ENCODE measurements at places on chromosomes 7 and 10. TPM values are rescaled to one million over a fixed set of nuclear protein-coding genes. Genes with fewer than 3 reads are reported as not detected.

DNA sequence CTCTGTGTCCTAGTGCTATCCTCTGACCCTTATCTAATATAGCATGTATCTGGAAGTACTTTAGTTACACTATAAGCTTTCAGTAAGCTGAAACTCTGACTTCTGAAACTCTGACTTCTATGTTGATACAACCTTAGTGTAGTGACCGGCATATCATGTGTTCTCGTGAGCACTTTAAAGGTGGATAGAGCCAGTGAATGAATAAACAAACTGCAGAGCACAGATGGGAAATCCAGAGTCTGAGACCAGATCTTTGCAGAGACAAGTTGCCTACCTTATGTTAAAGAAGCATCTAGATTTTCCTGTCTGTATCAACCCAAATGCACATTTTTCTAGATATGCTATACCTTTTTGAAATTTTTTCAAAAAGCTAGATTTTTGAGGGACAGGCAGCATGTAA, 3.5 kb downstream of the ACTA2 start:
- peaks cover 4% of the 10 kb centered on the region for H3K36me3 ChIP-seq
- H3K4me3 ChIP-seq = no peak overlapping the region
- no peaks in the 10 kb centered on the region for H3K4me1 ChIP-seq
- no peaks in the 10 kb centered on the region for H3K27me3 ChIP-seq

- no peak overlapping the region for H3K4me3 ChIP-seq
- peaks cover 23% of the 10 kb centered on the region for H3K4me1 ChIP-seq
- H3K27me3 ChIP-seq = peaks cover 71% of the 10 kb centered on the region
Observed at GRCh38 chr10:101014966-101015581, 15.5 kb downstream of the LZTS2 start.

DNA sequence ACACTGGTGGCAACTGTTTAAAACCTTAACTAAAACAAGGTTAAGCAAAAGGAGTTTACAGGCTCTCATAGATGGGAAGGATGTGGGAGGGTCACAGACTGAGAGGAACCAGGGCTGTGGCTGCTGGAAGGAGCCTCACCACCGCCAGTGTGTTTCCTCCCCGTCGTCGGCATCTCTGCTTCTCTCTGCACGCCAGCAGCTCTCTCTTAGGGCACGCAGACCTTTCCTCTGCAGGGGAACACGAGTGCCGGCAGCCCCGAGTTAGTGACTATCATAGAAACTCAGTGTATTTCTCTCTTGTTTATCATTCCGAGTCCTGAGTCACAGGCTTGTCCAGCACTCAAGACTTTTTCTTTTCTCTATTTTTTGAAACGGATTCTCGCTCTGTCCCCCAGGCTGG, 8.1 kb upstream of the SH2D4B start:
- H3K27ac ChIP-seq = peak overlapping the region; percentile 90
- peak overlapping the region; percentile 79 for H3K4me3 ChIP-seq
- H3K4me1 ChIP-seq = peaks cover 79% of the 10 kb centered on the region
- no peaks in the 10 kb centered on the region for H3K36me3 ChIP-seq

- H3K36me3 ChIP-seq = peaks cover 14% of the 10 kb centered on the region
- H3K4me1 ChIP-seq = peaks cover 24% of the 10 kb centered on the region
- DNase-seq = no peak
- H3K4me3 ChIP-seq = peak overlapping the region; percentile 95
Observed at GRCh38 chr7:120949393-120949911, 1.1 kb upstream of the ING3 start.

- no peaks in the 10 kb centered on the region for H3K27me3 ChIP-seq
- H3K4me3 ChIP-seq = peak overlapping the region; percentile 68
- H3K27ac ChIP-seq = peak overlapping the region; percentile 93
- H3K36me3 ChIP-seq = no peaks in the 10 kb centered on the region
- peaks cover 75% of the 10 kb centered on the region for H3K4me1 ChIP-seq
Observed at GRCh38 chr10:72334825-72335393, 19.8 kb downstream of the DNAJB12 start.

Gene GRID2IP
- total RNA-seq = 2.6 TPM

DNA sequence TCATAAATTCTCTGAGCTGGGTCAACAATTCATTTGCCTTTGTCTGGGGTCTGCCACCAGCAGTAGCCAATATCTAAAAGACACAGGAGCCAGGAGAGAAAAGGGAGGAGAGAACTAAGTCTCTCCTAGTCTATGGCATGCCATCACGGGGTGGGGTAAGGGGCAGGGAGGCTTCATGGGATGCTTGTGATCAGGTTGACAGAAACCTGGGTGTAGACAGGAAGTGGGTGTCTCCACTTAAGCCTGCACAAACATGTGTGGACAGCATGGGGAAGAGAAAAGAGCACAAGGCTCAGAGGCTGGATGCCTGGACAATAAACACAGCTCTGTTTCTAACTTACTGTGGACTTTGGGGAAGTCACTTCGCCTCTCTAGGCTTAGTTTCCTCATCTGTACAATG, 11.5 kb upstream of the C10orf53 start:
- no peak overlapping the region for H3K4me3 ChIP-seq
- no peaks in the 10 kb centered on the region for H3K36me3 ChIP-seq
- DNase-seq = no peak
- H3K27me3 ChIP-seq = peaks cover 23% of the 10 kb centered on the region

DNA sequence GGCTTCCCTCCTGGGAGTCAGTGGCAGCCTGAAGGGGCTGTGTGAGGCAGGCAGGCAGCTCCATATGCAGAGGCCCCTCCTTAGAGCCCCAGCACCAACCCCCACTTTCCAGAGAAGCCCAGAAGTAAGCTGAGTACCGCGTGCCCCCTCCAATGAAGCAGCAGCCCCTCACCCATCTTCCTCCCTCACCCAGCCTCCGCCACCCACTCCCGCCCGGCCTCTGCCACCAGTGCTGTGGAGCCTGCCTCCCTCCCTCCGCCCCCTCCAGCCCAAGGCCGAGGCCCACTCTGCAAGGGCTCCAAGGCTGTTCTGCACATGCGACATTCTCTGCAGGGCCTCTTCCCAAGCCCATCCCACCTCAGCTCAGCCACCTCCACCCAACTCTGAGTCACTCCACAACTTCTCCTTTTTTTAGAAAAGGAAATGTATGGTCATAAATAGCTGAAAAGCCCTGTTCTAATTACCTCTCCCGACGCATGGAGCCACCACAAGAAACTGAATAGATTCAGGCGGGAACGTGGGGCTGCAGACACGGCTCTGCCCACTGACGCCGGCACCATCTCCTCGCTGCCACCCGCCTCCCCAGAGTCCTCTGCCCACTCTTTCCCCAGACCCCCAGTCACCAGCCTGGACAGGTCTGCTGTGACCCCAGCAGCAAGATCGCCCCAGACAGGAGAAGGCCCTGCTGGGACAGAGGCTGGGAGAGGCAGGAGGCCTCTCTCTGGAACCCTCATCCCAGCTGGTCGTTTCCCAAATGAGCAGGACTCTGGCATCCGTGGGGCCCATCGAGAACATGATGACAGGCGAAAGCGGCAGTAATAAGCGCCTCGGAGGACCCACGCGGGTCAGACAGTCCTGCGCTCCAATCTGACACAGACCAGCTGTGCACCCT, 213.9 kb downstream of the MAD1L1 start:
- H3K4me1 ChIP-seq = peaks cover 14% of the 10 kb centered on the region
- H3K27ac ChIP-seq = peak overlapping the region; percentile 31
- DNase-seq = no peak

- no peaks in the 10 kb centered on the region for H3K36me3 ChIP-seq
- H3K27me3 ChIP-seq = no peaks in the 10 kb centered on the region
- no peak for DNase-seq
- no peak overlapping the region for H3K27ac ChIP-seq
- H3K4me1 ChIP-seq = peaks cover 19% of the 10 kb centered on the region
- no peak overlapping the region for H3K4me3 ChIP-seq
Observed at GRCh38 chr7:139914306-139915267, 85.5 kb downstream of the TBXAS1 start.

Gene SKIDA1
- total RNA-seq = not detected

Gene CUZD1
- 4.1 TPM for total RNA-seq

DNA sequence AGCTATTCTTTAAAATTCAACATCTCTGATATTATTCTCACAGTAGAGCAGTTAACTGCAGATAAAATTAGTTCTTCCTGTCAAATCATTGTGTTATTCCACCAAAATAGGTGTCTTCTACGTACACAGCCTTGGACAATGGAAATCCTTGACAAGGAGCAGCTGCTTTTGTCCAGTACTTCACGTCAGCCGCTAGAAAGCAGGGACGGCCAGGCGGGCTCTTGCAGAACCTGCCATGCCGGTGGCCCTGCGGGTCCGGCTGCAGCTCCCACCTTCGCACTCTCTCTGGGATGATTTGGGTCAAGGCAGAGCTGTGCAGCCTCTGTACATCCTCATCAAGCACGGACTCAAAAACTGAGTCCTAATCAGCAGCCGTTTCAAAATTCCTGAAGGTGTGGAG, 2.2 kb upstream of the FOXI2 start:
- H3K27me3 ChIP-seq = peaks cover 53% of the 10 kb centered on the region
- H3K36me3 ChIP-seq = no peaks in the 10 kb centered on the region
- H3K27ac ChIP-seq = no peak overlapping the region
- DNase-seq = no peak

Gene MXI1
- 36.9 TPM for total RNA-seq

DNA sequence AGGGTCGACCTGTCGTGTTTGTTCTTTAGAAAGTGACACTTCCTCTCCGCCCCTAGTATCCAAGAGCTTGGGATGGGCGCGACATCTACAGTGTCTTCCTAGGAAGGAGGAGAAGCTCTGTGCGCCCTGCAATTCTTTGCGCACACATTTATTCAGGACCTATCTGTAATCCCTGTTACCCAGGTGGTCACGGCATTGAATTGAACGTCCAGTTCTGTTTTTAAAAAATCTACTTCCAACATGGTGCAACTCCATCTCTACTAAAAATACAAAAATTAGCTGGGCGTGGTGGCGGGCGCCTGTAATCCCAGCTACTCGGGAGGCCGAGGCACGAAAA, 606 bp upstream of the LAMB1 start:
- no peak overlapping the region for H3K27ac ChIP-seq
- H3K4me1 ChIP-seq = peaks cover 28% of the 10 kb centered on the region
- DNase-seq = no peak
- no peaks in the 10 kb centered on the region for H3K36me3 ChIP-seq
- H3K4me3 ChIP-seq = peak overlapping the region; percentile 82
- peaks cover 34% of the 10 kb centered on the region for H3K27me3 ChIP-seq

- H3K27ac ChIP-seq = no peak overlapping the region
- peak; percentile 2 for DNase-seq
- peak overlapping the region; percentile 28 for H3K4me3 ChIP-seq
- peaks cover 3% of the 10 kb centered on the region for H3K4me1 ChIP-seq
Observed at GRCh38 chr7:29091715-29092114, 54.6 kb downstream of the CPVL start.

DNA sequence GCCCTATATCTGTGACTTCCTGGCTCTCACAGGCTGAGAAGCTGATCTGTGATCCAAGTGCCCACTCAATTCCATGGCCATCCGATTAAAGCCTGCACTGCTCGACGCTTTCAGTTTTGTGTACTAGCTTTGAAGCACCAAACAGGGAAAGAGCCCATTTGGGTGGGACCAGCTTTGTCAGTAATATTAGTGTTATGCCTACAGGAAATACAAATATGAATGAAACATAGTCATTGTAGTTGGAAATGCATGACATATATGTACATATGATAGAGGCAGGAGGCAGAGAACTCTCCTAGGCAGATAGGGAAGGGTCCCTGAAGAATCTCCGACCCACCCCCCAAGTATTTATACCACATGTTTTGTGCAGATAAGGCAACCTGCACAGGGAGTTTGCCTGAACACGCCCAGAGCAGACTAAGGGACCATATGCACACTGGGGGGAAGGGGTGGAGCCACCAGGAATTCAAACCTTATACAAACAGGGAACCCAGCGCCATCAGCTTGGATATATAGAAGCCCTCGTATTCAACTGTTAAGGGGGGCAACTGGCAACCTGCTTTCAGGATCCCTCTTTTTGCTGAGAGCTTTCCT, 653.2 kb downstream of the PARD3 start:
- no peaks in the 10 kb centered on the region for H3K27me3 ChIP-seq
- H3K4me3 ChIP-seq = no peak overlapping the region
- no peak for DNase-seq
- H3K36me3 ChIP-seq = no peaks in the 10 kb centered on the region

DNA sequence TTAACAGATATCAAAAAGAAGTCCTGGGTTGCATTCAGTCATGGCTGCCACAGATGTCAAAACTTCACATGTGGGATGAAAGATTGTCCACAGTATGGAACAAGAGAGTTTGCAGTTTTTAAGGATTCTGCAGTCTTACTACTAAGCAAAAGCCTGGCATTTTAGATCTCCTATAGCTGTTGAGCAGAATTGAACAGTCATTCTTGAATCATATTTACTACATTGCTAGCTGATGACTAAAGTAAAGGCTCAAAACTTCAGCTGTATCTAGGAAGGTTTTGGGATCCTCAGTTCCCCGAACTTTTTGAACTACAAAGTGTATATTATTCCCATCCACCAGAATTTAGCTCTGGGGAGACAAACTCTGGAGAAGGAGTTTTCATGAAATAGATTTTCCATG, 31.0 kb downstream of the BET1 start:
- H3K36me3 ChIP-seq = no peaks in the 10 kb centered on the region
- no peaks in the 10 kb centered on the region for H3K4me1 ChIP-seq
- H3K27me3 ChIP-seq = no peaks in the 10 kb centered on the region
- no peak for DNase-seq
- H3K27ac ChIP-seq = no peak overlapping the region
- H3K4me3 ChIP-seq = no peak overlapping the region

Gene SORBS1
- 1.7 TPM for total RNA-seq

Gene GRM8
- not detected for total RNA-seq

DNA sequence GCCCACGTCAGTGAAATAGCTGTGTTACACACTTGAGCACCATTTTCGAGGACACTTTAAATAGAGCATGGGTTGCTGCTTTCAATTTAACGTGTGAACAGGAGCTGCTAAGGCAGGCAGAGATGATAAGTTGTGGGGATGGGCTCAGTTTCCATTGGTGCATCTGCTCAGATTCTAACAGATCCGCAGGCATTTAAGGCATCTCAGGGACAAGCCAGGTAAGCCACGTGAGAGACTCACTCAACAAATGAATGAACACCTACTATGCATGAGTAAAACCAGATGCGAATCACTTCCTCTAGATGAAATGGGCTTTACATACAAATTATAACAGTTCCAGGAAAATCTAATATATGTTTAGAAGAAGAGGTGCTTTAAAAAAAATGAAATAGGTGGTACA, 34.6 kb downstream of the PLXNA4 start:
- no peaks in the 10 kb centered on the region for H3K27me3 ChIP-seq
- no peak overlapping the region for H3K27ac ChIP-seq
- DNase-seq = no peak

- DNase-seq = no peak
- no peaks in the 10 kb centered on the region for H3K36me3 ChIP-seq
- peaks cover 14% of the 10 kb centered on the region for H3K27me3 ChIP-seq
- H3K4me1 ChIP-seq = peaks cover 3% of the 10 kb centered on the region
- no peak overlapping the region for H3K4me3 ChIP-seq
Observed at GRCh38 chr10:129179972-129180678, 286.9 kb upstream of the MGMT start.

GRCh38 chr10:132858121-132859081, 72.5 kb upstream of the NKX6-2 start:
- H3K4me1 ChIP-seq = peaks cover 6% of the 10 kb centered on the region
- H3K27me3 ChIP-seq = peaks cover 4% of the 10 kb centered on the region
- no peak overlapping the region for H3K27ac ChIP-seq
- H3K36me3 ChIP-seq = no peaks in the 10 kb centered on the region
- DNase-seq = no peak

GRCh38 chr10:103990121-103990520, 23.2 kb downstream of the SLK start:
- H3K27me3 ChIP-seq = no peaks in the 10 kb centered on the region
- H3K4me1 ChIP-seq = peaks cover 48% of the 10 kb centered on the region
- no peak overlapping the region for H3K4me3 ChIP-seq
- H3K27ac ChIP-seq = no peak overlapping the region

Measured in naive thymus-derived CD8-positive, alpha-beta T cell (primary cell).